MG63 (cell line): ENCODE measurements at places on chromosomes 16 and 17.
A peak's percentile ranks its signal among the peaks of the same experiment; 100 is the strongest.

- DNase-seq: no peak
Measured at GRCh38 chr16:59369523-59369922, 635.4 kb upstream of the GOT2 start.

DNA sequence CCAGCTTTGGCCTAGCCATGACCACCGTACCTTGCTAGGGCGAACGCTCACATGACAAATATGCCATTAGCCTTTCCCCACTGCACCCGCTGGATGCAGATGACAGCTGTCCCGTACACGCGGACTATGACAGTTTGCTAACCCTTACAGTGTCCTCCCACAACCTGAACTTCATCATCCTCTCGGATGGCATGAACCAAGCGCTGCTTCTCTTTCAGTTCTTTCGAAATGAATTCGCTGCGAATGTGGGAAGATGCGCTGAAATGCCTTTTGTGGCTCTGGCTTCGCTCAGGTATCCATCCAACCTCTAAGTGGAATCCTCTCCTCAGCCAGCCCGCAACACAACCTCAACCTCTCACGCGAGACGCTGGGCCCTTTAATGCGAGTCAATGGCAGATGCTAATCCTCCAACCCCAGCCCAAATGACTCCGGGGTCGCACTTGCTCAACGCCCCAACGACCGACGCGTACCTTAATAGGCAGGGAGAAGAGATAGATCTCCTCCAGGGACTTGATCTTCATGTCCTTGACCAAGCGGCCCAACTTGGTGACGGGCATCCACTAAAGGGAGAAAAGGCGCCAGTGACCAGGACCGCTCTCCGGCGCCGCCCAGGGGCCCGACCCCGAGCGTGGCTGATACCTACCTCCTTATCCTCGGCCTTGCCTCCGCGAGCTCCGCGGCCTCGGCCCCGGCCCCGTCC, 670 bp downstream of the RPS2 start:
- DNase-seq: no peak

- peak; percentile 34 for DNase-seq
Measured at GRCh38 chr17:61617330-61617729, 26.3 kb upstream of the NACA2 start.

- no peak for DNase-seq
Measured at GRCh38 chr16:15575293-15576049, 67.5 kb downstream of the MARF1 start.

GRCh38 chr17:71360301-71360700, 760.5 kb upstream of the SOX9 start:
- no peak for DNase-seq

DNA sequence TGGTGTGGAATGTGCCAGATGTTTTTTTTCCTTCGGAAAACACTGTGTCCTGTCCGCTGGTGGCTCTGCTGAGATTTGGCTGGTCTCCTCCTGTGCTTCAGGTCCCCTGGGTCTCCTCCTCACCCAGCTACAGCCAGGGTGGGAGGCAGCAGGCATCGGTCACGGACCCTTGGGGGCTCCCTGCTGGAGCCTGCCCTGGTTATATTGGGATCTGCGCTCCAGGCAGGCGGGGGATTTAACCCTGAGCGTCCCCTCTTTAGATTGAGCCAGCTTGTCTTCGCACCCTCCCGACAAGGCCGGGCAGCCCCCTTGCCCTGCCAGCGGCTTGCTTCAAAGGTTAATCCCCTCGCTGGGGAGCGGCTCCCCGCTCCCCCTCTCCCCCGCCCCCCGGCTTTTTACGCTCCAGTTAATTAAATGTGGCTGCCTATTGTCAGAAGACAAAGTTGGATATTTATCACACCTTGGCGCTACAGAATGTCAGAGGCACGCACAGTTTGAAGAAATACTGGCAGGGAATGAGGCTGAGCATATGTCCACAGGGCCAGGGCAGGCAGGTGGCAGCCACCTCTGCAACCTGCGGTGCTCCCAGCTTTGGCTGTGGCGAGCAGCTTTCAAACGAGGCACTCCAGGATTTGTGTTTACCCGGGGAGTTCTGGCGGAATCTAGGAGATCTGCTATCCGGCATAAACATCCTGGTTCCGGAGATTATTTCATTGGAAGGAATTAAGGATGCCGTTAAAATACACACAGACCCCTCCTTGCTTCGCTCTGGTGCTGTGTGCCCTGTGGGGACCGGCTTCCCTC, 38.2 kb upstream of the GSE1 start:
- DNase-seq: no peak

DNA sequence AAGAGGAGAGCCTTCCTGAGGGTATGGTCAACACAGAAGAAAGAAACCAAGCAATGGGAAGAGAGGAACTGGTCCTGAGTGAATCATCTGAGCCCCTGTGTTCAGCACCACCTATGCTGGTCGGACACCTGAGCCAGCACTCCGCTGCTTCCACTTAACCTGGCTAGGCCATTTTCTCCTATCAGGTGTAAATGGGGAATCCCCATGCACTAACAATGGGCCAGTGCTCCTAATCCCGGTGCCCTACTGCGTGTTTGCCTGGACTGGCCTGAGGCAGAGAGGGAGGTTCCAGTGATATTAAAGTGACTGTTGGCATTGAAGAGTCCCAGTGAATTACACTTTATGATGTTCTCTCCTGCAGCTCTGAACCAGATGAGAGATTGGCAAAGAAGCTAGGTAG, 34.4 kb upstream of the XYLT2 start:
- no peak for DNase-seq

- no peak for DNase-seq
Measured at GRCh38 chr17:75566416-75566815, 21.2 kb upstream of the MYO15B start.

DNA sequence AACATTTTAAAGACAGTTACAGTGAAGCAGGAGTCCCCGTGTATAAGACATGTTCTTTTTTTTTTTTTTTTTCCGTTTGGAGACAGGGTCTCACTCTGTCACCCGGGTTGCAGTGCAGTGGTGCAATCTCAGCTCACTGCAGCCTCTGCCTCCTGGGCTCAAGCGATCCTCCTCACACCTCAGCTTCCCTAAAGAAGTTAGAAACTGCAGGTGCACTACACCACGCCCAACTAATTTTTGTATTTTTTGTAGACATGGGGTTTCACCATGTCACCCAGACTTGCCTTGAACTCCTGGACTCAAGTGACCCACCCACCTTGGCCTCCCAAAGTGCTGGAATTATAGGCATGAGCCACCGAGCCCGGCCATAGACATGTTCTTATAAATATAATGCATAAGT, 3.0 kb downstream of the EVI2B start:
- DNase-seq: no peak

DNA sequence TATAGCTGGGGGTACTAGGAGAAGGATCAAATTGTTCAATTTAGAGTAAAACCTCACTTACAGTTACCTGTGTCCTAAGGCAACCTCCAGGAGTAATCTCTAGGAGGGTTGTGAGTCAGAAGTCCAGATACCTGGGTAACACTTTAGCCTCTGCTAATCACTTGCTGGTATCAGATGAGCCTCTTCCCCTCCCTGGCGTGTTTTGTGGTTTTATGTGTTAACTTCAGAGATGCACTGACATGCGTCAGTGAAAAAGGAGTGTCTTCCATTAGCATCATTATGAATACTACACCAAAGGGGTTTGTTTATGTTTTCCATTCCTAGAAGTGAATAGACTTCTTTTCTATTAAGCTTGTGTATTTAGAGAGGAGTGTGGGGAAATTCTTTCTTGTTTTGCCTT, 208.2 kb downstream of the FTO start:
- DNase-seq: no peak

DNA sequence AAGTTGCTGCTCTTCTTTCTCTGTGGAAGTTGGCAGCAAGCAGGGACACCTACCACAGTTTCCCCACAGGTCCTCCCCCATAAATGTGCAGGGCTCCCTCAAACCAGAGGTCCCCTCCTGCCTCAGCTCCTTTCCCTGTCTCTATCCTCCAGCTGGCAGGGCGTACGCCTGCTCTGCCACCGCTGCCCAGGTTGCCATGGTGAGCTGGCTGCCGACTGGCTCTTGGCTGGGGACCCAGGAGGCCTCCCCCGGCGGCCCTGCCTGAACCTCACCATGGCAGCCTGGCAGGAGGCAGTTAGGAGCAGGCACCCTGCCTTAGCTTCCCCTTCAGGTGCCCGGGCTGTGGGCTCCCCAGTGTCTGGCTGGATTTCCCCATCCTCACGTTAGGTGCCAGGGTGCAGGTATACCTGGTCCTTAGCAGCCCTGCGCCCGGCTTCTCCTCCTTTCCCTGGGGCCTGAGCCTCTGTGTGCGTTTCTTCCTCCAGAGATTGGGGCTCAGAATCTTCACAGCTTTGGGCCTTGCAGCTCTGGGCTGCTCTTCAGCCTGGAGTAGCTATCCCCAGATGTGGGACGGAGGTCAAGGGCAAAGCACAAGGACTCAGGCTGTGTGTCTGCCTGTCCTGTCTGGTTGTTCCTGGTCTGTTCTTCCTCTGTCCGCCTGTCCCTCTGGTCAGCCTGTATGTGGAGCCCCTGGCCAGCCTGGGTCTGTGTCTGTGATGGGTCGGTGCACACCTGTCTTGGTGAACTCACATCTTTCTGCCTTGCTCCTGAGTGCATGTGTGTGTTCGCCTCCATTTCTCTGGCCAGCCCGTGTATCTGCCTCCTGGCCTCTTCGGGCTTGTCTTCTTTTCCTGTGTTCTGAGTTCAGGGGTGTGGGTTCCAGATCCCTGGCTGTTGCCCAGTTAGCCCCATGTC, 15.7 kb downstream of the GJD3 start:
- DNase-seq: peak; percentile 78

GRCh38 chr17:6108382-6108781, 38.2 kb downstream of the WSCD1 start:
- no peak for DNase-seq

- no peak for DNase-seq
Measured at GRCh38 chr16:49017501-49017900, 264.1 kb downstream of the CBLN1 start.

DNA sequence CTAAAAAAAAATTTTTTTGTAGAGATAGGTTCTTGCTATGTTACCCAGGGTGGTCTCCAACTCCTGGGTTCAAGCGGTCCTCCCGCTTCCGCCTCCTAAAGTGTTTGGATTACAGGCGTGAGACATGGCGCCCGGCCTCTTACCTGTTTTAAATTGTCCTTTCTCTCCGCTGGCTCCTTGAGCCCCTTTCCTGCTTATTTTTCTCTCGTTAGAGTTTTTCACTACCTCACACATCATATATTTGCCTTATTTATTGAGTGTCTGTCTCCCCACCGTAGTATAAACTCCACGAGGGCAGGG, 760 bp upstream of the SEC14L5 start:
- no peak for DNase-seq

GRCh38 chr16:9497750-9498149, 406.3 kb downstream of the HAPSTR1 start:
- DNase-seq: no peak
